ENCODE measurements at places on chromosomes 12 and 14.
A peak's percentile ranks its signal among the peaks of the same experiment; 100 is the strongest.

GRCh38 chr12:14999695-15000365 is 27.0 kb downstream of the PDE6H start:
- DNase-seq: no peak

- peak; percentile 13 for DNase-seq
These were observed at the start of gene TMPRSS12 for GRCh38 chr12:50842637-50843493. Gene TMPRSS12, plus strand, starts transcription at chr12:50842926. Its CDS starts 39 bp downstream, at chr12:50842965.

DNA sequence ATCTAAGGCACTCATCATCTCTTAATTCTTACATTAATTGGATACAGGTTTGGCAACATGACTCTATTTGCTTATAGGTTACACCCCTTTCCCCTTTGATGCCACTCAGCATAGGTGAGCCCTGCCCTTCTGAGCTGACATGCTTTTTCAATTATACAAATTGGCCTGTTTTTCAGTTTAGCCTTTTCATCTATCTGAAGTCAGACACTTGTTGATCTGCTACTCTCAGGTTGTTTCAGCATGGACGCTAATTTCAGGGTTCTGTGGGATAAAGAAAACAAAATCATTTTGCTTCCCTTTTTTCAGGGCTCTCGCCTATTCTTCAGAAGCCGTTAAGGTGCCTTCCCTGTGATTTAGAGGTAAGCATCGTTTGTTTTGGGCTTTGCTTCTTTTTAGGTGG is 55.3 kb downstream of the DACT1 start:
- no peak for DNase-seq

GRCh38 chr14:88613552-88614010 is 50.7 kb downstream of the ZC3H14 start:
- no peak for DNase-seq

- DNase-seq: no peak
These were observed 102.7 kb downstream of the UNC79 start for GRCh38 chr14:93533437-93533836.

- no peak for DNase-seq
These were observed 26.9 kb downstream of the DAAM1 start for GRCh38 chr14:59215322-59215721.

GRCh38 chr12:52622349-52622748 is 4.0 kb upstream of the KRT73 start:
- DNase-seq: no peak

DNA sequence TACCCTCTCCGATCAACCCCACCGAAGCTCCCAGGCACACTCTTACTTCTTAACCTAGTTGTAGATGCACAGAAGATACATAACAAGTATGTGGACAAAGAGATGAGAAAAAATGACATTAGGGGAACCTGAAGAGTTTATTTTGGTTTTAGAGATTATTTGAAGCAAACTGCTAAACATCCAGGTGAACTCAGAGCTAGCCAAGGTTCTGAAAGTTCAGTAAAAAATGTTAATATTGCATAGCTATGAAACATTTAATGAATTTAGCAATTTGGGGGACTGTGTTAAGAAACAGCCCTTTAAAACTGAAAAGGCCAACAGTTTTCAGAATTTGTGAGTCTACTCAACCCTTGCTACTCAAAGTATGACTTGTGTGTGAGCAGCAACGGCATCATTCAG is 174.4 kb downstream of the NAV3 start:
- DNase-seq: no peak

DNA sequence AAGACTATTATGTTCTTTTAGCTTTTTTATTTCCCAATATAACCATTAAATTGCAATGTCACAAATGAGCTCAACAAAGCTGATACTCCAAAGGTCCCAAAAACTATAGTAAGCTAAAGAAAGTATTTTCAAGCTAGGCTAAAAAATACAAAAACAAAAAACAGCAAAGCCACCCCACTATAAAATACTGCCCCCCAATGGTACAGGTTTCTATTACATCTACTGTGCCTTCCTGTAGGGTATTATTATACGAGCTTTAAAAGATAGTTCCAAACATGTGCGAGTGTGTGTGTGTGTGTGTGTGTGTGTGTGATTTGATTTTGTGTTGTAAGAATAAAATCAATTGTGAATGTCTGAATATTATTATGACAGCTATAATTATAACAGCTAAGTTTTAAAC is 1.1 kb downstream of the IFNG start:
- no peak for DNase-seq

GRCh38 chr14:80977221-80977620 is 21.8 kb downstream of the TSHR start:
- no peak for DNase-seq

Data from urinary bladder (tissue), 4 donors.